ENCODE measurements at places on chromosomes 1 and 21.

DNA sequence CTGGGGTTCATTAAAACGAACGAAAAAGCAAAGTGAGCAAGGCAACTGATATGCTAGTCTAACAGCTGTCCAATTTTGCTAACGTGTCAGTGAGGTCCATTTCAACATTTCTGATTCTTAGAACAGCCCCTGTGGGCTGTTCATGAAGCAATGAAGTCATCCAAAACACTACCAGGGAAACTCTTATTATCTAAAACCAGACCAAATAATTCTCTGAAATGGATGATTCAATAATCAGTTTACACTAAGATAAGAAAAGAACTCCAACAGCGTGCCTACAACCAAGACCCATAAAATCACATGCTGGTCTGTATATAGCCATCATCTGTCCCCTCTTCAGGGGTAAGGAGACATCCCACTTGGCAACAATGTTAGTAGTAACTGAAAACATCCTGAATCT is 122.7 kb downstream of the TGFBR3 start:
- DNase-seq = no peak

DNA sequence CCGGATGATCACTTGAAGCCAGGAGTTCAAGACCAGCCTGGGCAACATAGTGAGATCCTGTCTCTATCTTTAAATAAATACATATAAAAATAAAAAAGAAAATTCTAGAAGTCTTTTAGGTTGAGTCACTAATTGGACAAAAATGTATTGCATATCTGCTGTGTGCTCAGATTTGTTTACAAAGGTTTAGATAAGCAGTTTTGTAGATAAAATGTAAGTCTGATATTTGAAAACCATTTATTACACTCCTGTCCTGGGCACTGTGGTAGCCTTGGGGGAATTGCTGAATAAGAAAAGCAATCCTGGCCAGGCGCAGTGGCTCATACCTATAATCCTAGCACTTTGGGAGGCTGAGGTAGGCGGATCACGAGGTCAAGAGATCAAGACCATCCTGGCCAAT is 11.6 kb downstream of the GMEB1 start:
- DNase-seq = no peak

DNA sequence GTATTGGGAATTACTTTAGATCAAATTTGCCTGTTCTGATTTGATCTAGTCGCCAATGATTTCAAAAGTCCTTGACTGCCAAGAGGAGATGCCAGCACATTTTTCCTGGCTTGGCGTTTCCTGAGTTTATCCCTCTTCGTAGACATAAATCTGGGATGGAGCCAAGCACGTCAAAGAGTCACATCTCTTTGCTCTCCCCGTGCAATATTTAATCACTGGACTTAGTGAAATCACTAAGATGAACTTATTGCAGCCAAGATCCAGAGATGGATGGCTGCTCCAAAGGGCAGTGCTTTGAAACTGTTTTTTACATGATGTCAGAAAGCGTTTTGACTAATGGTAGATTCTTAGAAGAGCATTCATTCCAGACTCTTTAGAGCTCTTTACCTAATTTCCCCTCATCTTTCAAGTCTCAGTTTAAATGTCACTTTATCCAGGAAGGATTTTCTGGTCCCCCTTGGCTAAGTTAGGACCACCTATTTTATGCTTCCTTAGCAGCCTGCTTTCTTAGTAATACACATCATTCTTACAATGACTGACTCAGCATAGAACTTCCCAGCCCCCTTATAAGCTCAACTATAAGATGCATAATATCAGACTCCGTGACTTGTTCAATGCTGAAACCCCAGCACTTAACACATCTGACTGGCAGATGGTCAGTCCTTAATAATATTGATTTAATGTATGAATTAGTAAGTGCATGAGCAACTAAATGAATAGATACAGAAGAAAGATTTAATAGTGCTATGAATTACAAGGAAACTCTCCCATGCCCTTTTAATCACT is 94.4 kb upstream of the GREM2 start:
- no peak for DNase-seq

DNA sequence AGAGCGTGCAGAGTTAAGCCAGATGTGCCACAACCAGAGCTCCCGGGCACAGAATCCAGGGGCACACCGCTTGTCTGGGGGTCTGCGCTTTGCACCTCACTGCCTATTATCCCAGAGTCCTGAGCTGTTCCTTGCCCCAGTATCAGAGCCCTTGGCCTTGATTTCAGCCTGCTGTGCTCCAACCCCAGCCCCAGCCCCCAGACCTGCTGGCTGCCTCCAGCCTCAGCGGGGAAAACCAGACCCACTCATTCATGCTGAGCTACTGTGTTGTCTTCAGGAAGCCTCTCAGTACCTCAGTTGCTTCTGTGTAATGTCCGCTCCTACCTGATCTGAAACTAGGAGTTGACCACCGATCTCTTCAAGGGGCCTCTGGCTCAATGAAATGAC is 1.1 kb downstream of the IKBKE start:
- DNase-seq = no peak

DNA sequence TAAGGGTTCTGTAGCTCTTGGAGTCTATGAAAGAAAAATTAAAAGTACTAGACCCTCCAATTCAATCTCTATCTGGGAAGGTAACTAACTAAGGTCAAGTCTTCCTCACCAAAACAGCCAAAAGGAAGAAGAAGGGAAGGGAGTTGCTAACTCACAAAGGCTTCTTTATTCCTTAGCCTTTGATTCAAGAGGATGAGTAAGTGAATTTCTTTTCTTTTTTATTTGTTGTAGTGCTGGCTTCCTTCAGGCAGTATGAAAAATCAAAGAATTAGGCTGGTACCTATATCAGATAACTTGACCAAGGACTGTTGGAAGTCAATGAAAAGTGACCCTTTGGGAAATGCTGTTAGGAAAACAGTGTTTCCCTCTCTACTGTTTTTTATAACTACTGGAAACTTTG is 144.4 kb upstream of the NRIP1 start:
- no peak for DNase-seq

DNA sequence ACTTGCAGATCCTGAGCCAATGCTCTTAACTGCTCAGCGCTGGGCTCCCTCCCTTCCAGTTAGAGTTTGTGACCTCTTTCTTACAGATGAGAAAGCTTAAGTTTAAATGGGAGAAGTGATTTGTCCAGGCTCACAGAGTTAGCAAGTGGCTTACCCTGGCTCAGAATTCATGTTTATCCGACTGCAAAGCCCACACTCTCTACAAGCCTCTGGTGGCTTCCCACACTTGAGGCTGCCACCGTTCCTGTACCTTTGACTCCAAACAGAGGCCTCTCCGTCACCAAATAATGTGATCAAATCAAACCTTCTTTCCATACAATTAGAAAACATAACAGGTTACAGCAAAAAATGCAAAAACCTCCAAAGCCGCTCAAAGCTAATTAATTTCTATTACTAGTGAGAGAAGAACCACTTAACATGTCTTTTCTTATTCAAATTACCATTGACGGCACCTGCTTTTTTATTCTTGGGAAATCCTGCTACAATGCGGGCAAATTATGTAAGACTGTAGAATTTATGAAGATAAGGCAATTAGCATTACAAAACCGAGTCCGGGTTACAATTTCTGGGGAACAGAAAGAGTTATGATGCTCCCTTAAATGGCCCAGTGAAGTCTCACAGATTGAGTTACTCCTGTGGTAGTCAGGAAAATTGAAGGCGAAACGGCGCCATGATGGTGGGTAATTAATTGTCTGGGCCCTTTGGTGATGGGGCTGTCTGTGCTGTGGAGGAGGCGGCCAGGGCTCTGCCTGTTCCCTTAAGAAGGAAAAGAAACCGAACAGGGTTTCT is 324.3 kb upstream of the POU3F1 start:
- DNase-seq = no peak

- DNase-seq = no peak
These were observed 3.5 kb downstream of the ROR1 start for GRCh38 chr1:63777286-63777685.

- DNase-seq = no peak
These were observed 2.4 kb downstream of the ALX3 start for GRCh38 chr1:110067893-110068645.

DNA sequence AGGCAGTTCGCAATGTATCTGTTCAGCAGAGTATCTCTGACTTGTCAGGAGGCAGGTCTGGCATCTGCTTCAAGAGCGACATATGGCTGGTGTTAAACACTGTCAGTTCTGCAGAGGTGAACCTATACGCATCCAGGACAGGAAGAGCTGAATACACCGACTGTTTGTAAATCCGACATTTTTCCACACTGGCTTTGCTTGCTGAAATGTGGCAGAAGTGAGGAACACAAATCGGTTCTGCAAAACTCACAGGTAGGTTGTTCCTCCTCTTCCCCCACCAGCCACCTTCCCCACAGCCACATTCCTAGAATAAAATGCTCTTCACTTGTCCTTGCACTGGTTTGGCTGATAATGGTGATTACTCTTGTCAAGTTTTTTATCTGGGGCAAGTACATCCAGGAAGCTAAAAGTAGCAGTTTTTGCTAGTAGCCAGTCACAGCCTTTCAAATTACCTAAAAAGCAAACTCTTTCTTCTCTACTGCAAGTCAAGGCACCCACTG is 289.2 kb downstream of the GRIK1 start:
- no peak for DNase-seq

GRCh38 chr21:32726839-32727686 is 750 bp downstream of the SYNJ1 start:
- DNase-seq = no peak

DNA sequence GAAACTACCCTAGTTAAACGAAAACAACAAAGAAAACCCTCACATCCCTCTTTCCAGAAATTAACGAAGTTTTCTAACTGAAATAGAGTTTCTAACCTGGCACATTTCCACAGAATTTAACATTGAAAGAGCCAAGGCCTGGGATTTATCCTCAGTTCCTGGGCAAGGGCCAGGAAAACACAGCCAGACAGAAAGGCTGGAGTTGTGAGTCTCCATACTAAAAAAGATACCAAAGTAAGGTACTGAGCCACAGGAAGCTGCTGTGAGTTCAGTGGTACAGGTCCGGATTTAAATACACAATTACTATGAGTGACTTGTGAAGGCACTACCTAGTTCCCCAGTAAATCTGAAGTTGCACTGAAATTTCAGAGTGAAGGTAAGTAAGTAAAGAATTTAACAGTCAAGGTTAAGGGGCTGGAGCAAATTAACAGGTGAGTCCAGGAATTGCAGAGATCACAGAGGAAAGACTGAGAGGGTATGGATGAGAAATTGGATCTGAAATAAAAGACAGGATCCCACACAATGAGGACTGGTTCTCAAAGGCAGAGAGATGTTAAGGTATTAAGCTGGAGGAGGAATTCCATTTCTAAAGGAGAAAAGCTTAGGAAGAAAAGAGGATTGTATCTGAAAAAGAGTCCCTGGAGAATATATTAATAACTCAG is 905 bp downstream of the LIX1L start:
- DNase-seq = no peak

GRCh38 chr21:31157756-31158155 is 119.5 kb upstream of the KRTAP19-8 start:
- DNase-seq = no peak

DNA sequence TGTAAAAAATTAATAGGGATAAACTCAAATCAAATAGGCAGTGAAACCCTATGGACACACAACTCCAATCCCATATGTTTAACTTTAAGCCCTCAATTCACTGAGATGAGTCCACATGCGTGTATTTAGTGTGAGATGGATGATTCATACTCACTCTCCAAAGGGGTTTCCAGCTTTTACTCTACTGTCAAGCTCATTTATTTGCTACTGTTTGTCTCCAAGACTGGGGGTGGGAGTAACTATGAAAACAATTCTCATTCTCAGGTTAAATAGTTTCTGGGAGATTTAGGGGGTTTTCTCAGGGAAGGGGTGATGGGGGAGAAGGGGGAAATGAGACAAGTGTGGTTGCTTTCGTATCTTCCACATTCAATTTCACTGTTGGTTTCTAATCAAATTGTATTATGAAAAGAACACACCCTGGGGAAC is 2.7 kb downstream of the RAB29 start:
- DNase-seq = no peak

- no peak for DNase-seq
These were observed 36.6 kb downstream of the CAPZB start for GRCh38 chr1:19448491-19449439.

DNA sequence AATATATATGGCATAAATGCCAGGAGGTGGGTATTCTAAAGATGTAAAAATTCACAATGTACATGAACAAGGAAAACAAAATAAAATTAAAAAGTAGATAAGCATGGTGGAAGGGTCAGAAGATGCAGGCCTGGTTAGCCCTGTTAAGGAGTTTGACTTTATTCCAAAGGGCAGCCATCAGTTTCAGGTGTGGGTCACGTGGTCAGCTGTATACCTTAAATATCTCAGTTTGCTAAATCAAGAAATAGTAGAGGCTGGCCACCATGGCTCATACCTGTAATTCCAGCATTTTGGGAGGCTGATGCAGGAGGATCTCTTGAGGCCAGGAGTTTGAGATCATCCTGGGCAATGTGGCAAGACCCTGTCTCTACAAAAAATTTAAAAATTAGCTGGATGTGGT is 8.5 kb upstream of the PINK1 start:
- no peak for DNase-seq
